ENCODE measurements at places on chromosomes 1 and 21. TPM values are rescaled to one million over a fixed set of nuclear protein-coding genes. Genes with fewer than 3 reads are reported as not detected.

DNA sequence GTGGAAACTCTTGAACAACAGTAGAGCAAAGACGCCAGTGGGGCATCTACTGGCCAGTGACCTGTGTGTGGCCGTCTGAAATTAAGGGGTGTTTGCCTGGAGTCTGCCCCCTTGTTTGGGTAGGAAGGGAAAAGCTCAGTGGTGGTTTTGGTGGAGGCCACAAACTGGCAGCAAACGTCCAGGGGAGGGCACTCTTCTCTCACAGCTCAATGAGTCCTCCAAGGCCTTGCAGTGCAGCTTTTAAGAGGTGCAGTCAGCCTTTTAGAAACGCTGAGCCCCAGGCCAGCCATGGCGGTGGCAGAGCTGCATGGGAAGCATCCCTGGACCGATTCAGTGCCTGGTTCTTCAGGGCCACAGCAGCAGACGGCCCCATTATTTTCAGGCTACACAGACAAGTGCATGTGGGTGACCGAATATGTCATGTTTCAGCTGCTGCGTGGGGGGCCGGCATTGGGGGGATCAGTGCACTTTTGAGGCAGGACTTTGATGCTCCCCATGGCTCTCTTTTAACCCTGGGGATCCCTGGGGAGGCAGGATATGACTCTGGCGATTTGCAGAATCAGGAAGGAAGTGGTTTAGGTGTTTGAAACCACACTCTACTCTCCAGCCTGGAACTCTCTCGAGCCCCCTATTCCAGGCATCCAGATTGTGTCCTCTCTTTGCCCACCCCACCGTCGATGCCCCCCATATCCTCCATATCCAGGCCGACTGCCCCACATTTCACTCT, 414.0 kb downstream of the PRDM2 start:
- DNase-seq: peak; percentile 69

Gene HLX
- 0.56 TPM for total RNA-seq

DNA sequence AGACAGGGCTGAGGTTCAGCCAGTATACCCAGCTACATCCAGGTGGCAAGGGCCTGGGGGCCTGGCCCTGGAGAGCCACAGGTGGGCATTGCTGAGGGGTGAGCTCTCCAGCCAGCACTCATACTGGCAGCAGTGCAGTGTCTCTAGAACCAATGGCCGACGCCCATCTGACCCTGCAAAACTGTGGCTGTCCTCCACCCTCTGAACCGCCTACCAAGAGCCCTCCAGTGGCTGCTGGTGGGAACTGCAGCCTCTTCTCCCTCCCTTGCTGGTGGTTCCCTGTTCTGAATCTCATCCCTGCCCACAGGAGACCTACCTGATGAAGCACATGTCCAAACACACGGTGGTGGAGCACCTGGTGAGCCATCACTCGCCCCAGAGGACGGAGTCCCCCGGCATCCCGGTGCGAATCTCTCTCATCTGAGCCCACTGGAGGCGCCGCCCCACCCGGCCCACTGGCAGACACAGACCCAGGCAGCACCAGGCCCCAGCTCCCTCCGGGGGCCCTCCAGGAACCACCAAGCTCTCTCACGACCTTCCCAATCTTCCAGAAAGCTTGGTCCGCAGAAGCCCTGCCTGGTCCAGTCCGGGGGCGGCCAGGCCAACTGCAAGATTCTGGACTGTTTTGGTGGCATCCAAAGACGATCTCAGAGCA, 22.1 kb downstream of the A3GALT2 start:
- peak; percentile 85 for DNase-seq

- DNase-seq: no peak
Observed at GRCh38 chr1:205449254-205449749, 6.5 kb downstream of the BLACAT1 start.

Gene RAB42
- total RNA-seq: 0.69 TPM

GRCh38 chr21:15208786-15209185, 144.0 kb upstream of the NRIP1 start:
- DNase-seq: no peak

- DNase-seq: no peak
Observed at GRCh38 chr1:5814046-5814619, 178.1 kb downstream of the NPHP4 start.

Gene FMO3
- not detected for total RNA-seq

DNA sequence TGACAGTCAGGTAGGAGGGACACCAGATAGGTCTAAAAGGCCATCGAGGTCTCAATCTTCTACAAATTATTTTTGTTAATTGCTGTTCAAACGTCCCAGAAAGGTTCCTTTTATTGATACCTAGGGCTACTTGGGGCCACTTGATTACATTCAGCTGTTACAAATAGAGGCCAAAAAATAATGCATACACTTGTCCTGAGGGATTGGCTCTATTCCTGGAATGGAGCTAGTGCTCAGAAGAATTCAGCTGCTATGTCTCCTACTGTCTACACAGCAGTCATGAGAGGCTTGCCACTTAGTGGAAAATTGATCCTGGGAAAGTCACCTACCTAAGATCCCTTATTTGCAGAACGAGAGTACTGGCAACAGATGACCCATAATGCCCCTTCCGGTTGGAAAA, 498.3 kb downstream of the ADGRL2 start:
- no peak for DNase-seq

DNA sequence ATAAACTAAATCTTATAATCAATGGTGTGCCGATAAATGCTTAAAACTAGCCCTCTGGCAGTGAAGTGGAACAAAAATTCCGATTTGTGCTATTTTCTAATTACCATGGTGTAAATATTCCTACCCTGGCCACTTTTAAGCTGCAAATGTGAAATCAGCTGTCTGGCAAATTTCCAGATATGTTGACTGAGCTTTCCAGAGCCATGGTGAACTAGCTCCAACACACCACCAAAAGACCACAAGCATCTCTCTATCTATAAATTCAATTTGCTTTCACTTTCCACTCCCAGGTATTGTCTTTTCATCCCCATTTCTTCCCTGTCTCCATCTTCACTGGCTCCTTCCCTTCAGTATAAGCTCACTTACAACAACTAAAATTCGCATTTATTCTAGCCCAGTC, 152.3 kb upstream of the RGS18 start:
- no peak for DNase-seq

GRCh38 chr21:34092262-34092921, 19.0 kb downstream of the MRPS6 start:
- no peak for DNase-seq

DNA sequence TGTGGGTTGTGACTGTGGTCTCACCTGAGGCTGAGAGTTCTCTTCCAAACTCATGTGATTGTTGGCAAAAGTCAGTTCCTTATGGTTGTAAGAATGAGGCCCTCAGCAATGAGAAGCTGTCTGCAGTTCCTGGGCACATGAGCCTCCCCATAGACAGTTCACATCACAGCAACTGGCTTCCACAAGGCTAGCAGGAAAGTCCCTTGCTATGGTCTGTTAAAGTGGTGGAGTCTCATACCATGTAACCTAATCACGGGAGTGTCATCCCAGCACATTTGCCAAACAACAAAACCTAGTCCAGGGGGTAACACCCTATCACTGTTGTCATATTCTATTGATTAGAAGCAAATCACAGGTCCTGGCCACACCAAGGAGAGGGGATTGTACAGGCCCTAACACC, 163.8 kb downstream of the BACH1 start:
- DNase-seq: no peak

DNA sequence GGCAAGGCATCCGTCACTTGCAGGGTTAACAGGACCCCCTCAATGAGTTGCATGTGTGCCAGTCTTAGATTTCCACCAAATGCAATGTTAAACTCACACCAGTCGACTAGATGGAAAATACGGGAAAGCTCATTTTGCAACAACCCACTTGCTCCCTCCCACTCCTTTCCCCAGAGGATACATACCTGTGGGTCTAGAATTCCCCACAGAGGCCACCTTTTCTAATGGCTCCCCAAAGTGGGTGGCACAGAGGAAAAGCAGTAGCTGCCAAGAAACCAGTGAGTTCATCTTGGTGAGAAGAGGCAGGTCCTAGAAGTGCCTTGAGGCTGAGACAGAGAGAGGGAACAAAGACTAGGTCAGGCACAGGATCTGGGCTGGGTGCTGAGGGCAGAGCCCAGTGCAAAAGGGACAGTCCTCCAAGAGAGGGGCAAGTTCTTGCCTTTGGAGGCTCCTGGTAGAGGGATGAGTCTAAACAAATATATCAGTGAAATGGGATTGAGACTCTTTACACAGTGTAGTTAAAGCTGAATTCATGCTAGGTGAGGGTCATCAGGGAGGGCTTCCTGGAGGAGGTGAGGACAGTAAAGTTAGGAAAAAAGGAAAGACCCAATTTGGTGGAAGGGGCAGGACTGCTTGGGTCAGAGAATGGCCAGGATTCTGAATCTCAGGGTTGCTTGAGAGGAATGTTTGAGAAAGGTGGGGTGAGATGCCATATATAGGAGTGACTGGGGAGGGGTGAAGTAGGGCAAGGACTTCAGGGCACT, 3.5 kb downstream of the KISS1 start:
- no peak for DNase-seq

Gene TEX38
- total RNA-seq: not detected

Gene EDEM3
- total RNA-seq: 23.6 TPM

DNA sequence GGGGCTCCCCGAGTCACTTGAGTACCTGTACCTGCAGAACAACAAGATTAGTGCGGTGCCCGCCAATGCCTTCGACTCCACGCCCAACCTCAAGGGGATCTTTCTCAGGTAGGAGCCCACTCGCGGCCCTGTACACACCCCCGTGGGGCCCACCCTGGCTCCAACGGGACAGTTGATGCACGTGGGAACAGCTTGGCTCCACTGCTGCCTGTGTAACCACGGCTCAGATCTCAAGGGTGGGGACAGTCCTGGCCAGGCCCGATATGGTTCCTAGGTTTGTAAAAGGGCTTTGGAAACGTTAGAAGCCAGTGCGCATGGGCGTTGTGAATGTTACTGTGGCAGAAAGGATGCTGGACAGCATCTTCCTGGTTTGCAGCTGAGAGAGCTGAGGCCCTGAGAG, 18.8 kb downstream of the PODN start:
- no peak for DNase-seq

DNA sequence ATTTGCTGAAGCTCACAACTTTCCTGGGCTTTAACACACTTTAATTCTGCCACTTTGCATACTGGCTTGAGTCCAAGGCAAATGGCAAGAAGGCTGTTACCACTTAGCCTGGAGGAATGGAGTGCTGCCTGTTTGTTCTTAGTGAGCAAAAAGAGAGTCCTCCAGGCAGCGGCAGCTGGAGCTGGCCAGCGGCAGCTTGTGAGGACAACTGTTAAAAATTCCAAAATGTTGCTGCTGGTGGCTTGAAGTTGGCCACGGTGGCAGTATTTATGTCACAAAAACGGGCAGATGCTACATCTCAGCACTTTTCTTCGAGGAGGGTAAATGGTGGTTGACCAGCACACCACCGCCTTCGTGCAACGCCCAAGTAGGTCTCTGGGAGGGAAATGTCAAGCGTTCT, 27.3 kb downstream of the STPG1 start:
- no peak for DNase-seq

GRCh38 chr1:94438692-94439276, 20.6 kb downstream of the ABCD3 start:
- no peak for DNase-seq

- no peak for DNase-seq
Observed at GRCh38 chr1:2210084-2210653, 15.6 kb upstream of the FAAP20 start.

DNA sequence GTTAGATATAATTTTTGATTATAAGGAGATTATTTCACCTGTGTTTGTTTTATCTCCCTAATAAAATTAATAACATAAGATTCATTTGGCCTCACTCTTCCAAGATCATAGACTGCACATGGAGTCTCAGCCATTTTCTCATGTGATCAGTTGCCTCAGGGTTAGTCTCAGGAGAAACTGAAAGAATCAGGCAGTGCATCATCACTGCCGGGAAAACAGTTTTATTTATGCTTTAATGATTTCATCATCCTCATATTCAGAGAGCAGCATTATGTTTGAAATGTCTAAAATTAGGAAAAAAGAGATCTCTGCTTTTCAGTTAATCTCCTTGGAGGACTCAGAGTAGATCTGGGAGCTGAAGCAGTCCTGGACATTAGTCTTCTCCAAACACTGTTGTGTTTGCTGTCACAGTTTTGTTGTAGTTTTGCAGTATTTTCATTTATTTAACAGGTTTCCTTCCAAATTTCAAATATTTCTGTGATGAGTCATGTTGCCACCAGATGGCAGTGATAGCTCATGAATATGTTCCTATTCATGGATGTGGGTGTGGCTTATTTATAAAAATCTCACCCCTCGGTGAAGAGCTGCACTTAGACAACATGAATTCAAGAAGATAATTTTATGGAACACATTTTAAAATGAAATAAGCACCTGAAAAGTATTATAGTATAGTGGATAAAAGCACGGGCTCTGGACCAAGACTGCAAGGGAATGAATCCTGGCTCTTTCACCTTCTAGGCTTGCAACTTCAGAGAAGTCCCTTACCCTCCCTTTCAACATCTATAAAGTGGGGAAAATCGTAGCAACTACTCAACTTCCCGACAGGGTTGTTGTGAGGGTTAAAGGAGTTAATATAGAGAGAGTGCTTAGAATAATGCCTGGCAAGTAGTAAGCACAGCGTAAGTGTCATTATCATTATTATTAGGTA, 31.2 kb downstream of the CHD1L start:
- no peak for DNase-seq

GRCh38 chr1:22972760-22973159, at the start of gene LACTBL1:
LACTBL1 (minus strand) TSS chr1:22972866; CDS start chr1:22972316, 550 bp downstream.
- peak; percentile 35 for DNase-seq

DNA sequence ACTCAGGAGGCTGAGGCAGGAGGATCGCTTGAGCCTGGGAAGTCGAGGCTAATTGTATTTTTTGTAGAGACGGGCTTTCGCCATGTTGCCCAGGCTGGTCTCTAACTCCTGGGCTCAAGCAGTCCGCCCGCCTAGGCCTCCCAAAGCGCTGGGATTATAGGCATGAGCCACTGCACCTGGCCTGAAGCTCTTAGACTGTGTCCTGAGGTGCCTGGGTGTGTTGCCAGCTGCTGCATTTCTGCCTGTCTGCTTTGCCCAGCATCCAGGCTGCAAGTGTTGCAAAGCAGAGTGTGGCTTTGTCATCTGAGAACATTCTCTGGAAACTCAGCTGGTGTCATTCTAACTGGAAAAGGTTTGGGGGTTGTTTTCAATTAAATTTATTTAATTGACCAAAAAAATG, 105.0 kb downstream of the HUNK start:
- DNase-seq: no peak

DNA sequence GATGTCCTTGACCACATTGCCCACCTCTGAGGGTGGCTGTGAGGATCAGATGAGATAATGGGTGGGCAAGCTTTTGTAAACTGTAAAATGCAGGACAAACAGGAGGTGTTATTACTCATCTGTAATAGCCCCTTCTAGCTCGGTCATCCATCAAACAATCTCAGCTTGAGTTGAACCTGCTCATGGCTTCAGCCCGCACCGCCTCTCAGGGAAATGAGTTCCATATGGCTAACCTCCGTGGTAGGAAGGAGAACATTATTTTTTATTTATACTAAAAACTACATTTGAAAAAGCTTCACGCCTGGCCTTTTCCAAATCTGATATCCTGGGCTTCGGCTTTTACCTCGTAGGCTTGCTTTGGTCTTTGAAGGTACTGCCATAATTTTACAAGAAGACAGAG, 116.2 kb upstream of the USP24 start:
- no peak for DNase-seq

Gene CFHR1
- not detected for total RNA-seq

Gene RAB25
- total RNA-seq: not detected

- no peak for DNase-seq
Observed at GRCh38 chr1:8077602-8078001, 51.5 kb upstream of the ERRFI1 start.

Data from glutamatergic neuron (in vitro differentiated cells).